ENCODE measurements at places on chromosomes 3 and 15.

- no peak for DNase-seq
Measured at GRCh38 chr15:100670505-100671021, 68.2 kb downstream of the ASB7 start.

DNA sequence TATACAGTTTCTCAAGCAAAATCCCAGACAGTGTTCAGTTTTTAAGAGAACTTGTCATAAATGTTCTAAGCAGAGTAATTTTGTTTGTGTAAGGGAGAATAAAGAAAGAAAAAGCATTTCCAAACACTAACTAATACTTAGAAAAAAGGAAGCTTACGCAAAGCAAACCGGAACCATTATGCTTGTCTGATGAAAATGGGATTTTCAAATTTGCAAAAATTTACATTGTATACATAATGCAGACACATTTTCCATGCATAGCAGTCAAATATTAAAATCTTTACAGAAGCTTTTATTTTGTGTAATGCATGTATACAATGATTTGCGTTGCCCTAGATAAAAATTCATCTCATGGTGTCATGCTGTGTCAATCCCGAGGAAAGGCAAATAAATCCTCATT lies 229.0 kb downstream of the SLC9A9 start:
- DNase-seq, result no peak

DNA sequence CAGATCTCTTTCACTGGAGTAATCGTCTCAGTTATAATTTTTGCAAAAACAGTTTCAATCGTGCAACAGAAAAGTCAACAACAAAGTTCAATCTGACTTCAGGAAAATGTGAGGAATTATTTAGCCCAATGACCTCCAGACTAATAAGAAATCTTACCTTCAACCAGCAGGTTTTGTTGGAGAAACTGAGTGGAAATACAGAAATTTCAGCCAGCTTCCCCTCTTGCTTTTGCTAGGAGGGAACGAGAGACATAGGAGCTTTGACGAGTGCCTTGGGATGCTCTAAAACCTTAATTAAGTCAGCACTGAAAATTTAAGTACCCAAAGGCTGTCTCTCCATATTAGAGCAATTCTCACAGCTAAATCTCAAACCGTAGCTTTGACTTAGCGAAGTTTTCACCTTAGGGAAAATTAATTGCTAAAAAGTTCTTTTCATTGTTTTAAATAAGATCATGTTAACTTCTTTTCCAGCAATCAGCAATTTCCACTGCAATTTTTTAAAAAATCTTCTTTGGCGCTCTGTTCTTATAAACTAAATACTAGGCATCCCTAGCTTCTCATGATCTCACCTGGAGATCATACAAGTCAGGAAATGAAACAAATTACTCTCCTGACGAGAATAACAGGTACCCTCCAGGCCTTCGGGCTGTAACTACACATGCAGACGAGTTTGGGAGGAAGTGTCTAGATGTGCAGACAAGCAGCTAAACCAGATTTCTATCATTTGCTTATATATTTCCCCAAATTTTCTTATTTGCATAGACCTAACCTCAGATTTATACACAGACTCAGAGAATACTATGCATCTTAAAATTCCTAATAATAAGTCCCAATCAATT lies 250.2 kb downstream of the FAM43A start:
- DNase-seq, result no peak

DNA sequence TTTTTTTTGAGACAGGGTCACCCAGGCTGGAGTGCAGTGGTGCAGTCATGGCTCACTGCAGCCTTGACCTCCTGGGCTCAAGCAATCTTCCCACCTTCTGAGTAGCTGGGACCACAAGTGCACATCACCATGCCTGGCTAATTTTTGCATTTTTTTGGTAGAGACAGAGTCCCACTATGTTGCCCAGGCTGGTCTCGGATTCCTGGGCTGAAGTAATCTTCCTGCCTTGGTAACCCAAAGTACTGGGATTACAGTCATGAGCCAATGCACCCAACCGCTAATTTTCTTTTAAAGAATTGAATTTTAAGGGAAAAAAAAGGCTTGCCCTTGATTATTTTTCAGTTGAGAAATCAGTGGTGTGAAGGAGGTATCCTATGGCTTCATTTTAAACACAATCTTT lies 334.0 kb downstream of the SOX2 start:
- DNase-seq, result no peak

- DNase-seq, result no peak
Measured at GRCh38 chr15:76197703-76198455, 113.4 kb downstream of the ETFA start.

- no peak for DNase-seq
Measured at GRCh38 chr15:62888623-62889022, 153.9 kb upstream of the TPM1 start.

GRCh38 chr3:30289766-30290165 lies 316.6 kb upstream of the TGFBR2 start:
- no peak for DNase-seq

GRCh38 chr3:57998366-57999283 lies 9.6 kb upstream of the FLNB start:
- DNase-seq, result no peak

GRCh38 chr3:150605998-150606641 lies 3.0 kb downstream of the SELENOT start:
- DNase-seq, result no peak

DNA sequence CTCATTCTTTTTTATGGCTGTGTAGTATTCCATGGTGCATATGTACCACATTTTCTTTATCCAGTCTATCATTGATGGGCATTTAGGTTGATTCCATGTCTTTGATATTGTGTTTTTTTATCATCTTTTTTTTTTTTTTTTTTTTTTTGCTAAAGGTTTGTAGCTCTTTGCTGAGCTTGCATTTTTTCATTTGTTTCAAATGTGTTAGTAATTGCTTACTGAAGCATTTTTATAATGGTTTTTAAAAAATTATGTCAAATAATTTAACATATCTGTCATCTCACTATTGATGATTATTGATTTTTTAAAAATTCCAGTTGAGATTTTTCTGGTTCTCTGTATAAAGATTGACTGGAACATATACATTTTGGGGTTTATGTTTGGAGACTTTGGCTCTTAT lies 934.6 kb downstream of the TUSC7 start:
- no peak for DNase-seq

DNA sequence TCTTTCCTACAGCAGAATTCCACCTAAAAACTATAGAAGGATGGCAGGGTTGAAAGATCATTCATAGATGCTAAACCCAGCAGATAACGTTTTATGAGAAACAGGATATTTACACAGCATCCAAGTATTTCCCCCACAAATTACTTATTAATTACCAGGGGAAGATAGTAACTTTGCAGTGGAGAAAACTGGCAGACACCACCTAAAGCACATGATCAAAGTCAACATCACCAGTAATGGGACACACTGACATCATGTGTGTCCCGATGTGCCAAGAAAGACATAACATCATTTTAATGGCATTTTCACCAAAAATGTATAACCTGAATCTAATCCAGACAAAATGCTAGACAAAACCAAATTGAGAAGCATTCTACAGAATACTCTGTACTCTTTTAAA lies 220.4 kb upstream of the THBS1 start:
- no peak for DNase-seq

GRCh38 chr3:186502138-186502948 lies 41.8 kb downstream of the CRYGS start:
- DNase-seq, result no peak

- no peak for DNase-seq
Measured at GRCh38 chr15:28044121-28044672, 54.9 kb downstream of the OCA2 start.

GRCh38 chr15:45112143-45112590 lies 1.8 kb downstream of the DUOX2 start:
- DNase-seq, result no peak

- DNase-seq, result no peak
Measured at GRCh38 chr15:80953001-80953952, 36.3 kb downstream of the MESD start.

DNA sequence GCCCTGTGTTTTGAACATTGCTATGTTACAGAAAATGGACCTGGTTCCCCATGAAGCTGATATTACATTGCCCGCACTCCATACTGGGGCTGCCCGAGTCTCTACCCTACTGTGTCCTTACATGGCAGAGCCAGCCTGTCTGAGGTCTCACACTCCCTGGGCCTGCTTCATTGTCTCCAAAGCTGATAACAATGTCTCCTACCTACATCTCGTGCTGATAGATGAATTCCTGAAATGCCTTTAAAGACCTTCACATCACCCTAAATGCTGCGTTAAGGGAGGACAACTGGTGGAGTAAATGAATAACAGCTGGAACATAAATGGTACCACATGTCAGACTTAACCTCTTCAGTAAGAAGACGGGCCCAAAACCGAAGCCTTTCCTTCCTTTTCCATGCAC lies 62.9 kb upstream of the PTX3 start:
- DNase-seq, result no peak
